ENCODE measurements at places on chromosomes 7 and 10.

DNA sequence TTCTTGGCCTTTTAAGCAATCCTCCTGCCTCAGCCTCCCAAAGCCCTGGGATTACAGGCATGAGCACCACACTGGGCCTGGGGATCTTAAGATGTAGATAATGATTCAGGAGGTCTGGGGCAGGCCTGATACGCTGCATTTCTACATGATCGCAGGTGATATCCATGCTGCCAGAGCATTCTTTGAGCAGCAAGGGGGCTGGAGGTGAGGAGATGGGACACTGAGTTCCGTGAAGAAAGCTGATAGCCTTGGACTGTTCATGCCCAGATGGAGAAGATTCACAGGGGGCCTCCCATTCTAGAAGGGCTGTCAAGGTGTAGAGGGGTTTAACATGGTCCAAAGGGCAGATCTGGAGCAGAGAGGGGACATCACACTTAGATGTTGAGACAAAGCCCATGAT lies 480.3 kb downstream of the RPS24 start:
- DNase-seq, result no peak

GRCh38 chr10:73974309-73974946 lies 23.5 kb upstream of the VCL start:
- no peak for DNase-seq

GRCh38 chr10:34575882-34576281 lies 239.2 kb downstream of the PARD3 start:
- DNase-seq, result no peak

DNA sequence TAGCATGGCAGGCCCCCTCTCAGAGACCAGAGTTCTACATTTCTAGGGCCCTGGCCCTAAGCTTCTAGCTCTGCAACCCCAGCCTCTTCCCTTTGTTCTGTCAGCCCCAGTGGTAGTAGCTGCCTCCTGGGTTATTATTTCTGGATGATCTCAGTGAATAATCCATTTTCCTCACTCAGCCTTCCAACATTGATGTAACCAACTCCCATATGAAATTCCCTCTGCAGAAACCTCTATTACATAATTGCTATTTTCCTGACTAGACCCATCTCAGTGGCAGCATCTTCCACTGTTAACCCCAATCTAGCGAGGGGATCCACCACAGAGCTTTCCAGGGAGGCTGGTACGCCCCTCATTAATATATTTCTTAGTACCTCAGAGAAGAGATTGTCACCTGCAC lies 49.8 kb downstream of the FHIP2A start:
- no peak for DNase-seq

GRCh38 chr7:102425639-102426267 lies 7.6 kb upstream of the ORAI2 start:
- no peak for DNase-seq

DNA sequence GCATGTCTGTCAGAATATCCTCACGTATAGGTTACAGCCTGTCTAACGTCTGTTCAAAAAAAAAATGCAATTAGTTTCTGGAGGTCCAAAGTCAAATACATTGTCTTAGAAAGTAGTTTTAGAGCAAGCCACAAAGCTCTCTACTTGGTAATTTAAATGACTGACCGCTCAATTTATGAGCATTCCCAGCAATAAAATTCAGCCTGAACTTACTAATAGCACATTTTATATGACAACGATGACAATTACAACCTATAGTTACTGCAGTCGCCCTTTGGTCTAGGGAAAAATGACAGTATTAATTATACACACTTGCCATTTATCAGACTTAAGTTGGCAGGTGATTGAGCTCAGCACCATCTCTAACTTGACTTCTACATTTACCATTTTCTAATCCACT lies 425.8 kb upstream of the STEAP1 start:
- no peak for DNase-seq

DNA sequence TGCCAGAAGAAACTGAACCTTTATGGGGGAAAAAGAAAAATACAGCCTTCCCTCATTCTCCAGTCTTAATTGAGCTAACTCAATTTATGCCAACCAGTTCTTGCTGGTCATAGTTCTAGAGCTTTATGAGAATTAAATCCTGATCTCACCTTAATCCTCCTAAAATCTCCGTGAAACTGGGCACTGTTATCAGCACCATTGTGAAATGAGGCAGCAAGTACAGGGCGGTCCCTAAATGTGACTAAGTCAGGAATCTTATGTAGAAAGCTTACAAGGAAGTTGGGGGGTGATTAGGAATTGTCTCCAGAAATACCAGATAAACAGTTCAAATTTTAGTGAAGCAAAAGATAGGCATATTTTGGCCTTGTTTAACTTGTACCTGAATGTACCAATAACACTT lies 10.7 kb upstream of the INSYN2A start:
- no peak for DNase-seq

DNA sequence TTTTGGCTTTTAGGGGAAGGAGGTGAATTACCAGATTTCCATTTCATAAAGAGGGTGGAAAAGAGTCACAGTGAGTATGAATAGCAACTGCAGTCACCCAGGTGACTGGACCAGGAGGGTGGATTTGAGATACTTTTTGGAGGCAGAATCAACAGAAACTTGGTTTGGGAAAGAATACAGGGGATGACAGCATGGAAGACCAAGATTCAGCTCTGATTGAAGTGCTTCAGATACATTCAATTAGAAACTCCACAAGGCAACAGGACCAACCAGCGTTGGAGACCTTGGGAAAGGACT lies 83.0 kb downstream of the SGMS1 start:
- no peak for DNase-seq

- DNase-seq, result no peak
These were observed 108.3 kb downstream of the SORCS1 start for GRCh38 chr10:107056182-107056581.

DNA sequence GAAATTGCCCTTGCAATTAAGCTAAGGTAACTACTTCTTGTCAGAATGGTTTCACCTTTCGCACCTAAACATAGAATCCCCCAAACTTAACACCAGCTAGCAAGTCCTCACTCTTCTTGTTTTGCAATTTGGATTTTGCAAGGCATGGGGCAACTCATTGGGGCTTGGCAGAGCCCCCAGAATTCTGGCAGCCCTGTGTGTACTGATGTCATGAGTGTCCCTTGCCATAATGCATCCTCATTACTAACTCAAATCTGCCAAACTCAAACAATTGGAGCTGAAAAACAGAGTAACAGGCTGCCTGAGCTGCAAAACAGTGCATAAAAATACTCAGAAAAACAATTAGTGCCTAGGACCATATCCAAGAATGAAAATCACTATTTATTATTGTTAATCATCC lies 7.9 kb upstream of the XPNPEP1 start:
- no peak for DNase-seq

- DNase-seq, result peak; percentile 65
These were observed 3.6 kb downstream of the ZSCAN21 start for GRCh38 chr7:100053215-100053614.

- DNase-seq, result no peak
These were observed 135.7 kb downstream of the LCOR start for GRCh38 chr10:96967847-96968246.

GRCh38 chr7:47454069-47454973 lies 127.6 kb downstream of the TNS3 start:
- DNase-seq, result no peak

DNA sequence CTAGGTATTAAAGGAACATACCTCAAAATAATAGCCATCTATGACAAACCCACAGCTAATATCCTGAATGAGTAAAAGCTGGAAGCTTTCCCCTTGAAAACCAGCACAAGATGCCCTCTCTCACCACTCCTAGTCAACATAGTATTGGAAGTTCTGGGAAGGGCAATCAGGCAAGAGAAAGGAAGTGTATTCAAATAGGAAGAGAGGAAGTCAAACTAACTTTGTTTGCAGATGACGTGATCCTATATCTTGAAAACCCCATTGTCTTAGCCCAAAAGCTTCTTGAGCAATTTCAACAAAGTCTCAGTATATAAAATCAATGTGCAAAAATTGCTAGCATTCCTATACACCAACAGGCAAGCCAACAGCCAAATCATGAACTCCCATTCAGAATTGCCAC lies 131.3 kb downstream of the FANK1 start:
- DNase-seq, result no peak

Measured in GM23338 (cell line).